Activated naive CD8-positive, alpha-beta T cell treated with anti-CD3 and anti-CD28 coated beads, Interleukin-2, amount 50 U/mL, for 16 hours (primary cell): ENCODE measurements at places on chromosomes 11 and 22.

GRCh38 chr11:60455531-60456042 lies at the start of gene MS4A1:
TSS of gene MS4A1 (plus strand) at chr11:60455847. CDS start at chr11:60462375, 6,528 bp downstream.
- DNase-seq, result no peak

GRCh38 chr11:76910620-76911414 lies 50.1 kb downstream of the ACER3 start:
- no peak for DNase-seq

DNA sequence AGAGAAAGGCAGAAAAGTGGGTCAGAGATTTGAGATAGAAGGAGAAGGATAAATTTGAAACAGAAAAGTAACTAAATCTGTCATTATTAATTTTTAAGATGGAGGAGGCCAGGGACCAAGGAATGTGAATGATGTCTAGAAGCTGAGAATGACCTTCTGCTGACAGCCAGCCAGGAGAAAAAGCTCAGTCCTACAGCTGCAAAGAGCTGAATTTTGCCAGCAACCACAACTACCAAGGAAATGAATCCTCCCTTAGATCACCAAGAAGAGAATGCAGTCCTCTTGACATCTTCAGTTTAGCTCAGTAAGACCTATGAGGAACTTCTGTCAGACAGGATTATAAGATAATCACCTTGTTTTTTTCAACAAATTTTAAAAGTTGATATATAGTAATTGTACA lies 538.2 kb downstream of the LRRC4C start:
- no peak for DNase-seq

DNA sequence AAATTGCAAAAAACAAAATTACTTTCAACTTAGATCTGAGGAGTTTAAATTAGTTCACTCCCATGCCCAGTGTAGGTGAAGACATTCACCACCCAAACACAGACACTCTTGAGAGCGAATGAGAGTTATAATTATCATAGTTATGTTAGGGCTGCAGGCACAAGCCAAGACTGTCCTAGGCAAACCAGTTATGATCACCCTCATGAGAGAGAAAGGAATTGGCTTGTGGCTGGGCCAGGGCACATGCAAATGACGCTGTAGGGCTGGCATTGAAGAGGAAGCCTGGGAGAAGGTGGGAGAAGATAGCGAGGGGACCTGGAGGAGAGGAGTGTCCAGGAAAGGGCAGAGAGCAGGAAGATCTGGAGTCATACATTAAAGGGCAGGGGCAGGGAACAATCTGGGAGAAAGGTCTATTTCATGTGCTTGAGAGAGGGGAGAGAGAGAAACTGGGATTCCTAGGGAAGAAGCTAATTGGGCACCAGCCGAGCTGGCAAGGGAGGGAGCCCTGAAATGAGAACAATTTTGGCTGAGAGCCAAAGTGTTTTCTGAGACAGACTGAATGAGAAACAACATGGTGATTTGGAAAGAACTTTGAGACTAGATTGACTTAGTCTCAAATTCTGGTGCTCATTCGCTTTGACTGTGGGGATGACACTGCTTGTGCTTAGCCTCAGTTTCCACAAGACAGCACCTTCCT lies 279.9 kb downstream of the KIRREL3 start:
- DNase-seq, result no peak
